ENCODE measurements at places on chromosomes 4 and X. TPM values are rescaled to one million over a fixed set of nuclear protein-coding genes. Genes with fewer than 3 reads are reported as not detected.
A peak's percentile ranks its signal among the peaks of the same experiment; 100 is the strongest.

The BTK gene
- 59.3 TPM for total RNA-seq

GRCh38 chr4:185470501-185471195, 885 bp downstream of the CCDC110 start:
- peaks cover 32% of the 10 kb centered on the region for H3K27me3 ChIP-seq
- H3K27ac ChIP-seq: no peak overlapping the region
- H3K4me3 ChIP-seq: peak overlapping the region; percentile 53
- peak; percentile 16 for DNase-seq
- peaks cover 9% of the 10 kb centered on the region for H3K4me1 ChIP-seq
- H3K36me3 ChIP-seq: no peaks in the 10 kb centered on the region

GRCh38 chr4:182847576-182848450, 69.4 kb downstream of the DCTD start:
- H3K4me3 ChIP-seq: no peak overlapping the region
- H3K27me3 ChIP-seq: peaks cover 87% of the 10 kb centered on the region
- no peaks in the 10 kb centered on the region for H3K36me3 ChIP-seq
- no peak overlapping the region for H3K27ac ChIP-seq

DNA sequence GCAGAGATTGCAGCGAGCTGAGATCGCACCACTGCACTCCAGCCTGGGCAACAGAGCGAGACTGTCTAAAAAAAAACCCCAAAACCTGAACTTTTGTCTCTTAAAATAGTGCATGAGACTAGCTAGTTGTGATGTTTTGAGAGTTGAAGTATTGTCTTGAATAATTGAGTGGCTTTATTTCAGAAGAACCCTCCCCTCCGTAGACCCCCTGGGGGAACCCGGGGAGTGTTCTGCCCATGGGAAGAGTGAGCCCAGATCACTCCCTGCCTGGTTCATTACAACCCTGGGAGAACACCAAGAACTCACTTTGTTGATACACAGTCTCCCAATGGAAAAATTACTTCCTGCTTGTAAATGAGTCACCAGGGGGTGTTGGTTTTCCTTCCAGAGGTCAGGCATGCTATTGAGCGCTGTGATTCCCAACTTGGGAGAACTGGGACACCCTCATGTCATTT, 65.3 kb upstream of the SHISA3 start:
- no peak overlapping the region for H3K27ac ChIP-seq
- no peaks in the 10 kb centered on the region for H3K27me3 ChIP-seq
- DNase-seq: no peak
- H3K36me3 ChIP-seq: no peaks in the 10 kb centered on the region
- no peak overlapping the region for H3K4me3 ChIP-seq

DNA sequence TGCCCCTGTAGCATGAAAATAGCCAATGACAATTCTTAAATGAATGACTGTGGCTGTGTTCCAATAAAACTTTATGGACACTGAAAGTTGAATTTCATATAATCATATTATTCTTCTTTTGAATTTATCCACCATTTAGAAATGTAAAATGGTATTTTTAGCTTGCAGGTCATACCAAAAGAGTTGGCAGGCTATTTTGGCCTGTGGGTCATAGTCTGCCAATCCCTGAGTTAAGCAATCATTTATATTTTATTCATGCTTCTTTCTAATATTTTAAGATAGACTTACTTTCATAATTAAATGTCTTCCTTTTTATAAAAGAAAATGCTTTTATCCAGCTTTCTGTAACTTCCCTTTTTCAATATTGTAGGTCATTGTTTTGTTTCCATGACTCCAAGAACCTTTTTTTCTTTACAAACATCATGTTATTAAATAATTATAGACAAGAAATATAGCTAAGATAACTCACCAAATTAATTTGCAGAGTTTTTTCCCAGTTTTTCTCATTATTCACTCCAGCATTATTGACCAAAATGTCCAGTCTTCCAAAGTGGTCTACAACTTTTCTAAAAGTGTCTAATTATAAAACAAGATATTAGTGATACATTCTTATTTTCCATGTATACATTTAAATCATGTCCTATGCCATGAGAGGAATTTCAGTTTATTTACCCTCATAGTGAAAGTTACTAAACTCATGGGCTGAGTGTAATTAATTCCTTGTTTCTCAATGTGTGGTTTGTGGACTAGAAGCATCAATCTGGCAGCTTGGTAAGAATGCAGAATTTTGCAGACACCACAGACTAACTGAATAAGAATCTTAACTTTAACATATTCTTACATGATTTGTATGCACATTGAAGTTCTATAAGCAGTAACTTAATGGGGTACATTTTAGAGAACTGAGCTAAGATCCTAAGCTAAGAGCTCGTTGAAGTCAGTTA, 4.5 kb downstream of the HPGD start:
- no peaks in the 10 kb centered on the region for H3K27me3 ChIP-seq
- no peaks in the 10 kb centered on the region for H3K4me1 ChIP-seq
- DNase-seq: no peak
- no peak overlapping the region for H3K27ac ChIP-seq
- no peak overlapping the region for H3K4me3 ChIP-seq

All from K562 (cell line).